Pancreas (tissue), 10 donors: ENCODE measurements at places on chromosomes 4 and X. TPM values are rescaled to one million over a fixed set of nuclear protein-coding genes. Genes with fewer than 3 reads are reported as not detected.

FATE1 gene
- not detected for total RNA-seq

TSPAN6 gene
- 16.0 TPM for total RNA-seq

RTL5 gene
- 0.51 TPM for total RNA-seq

CDX4 gene
- not detected for total RNA-seq

CLIC2 gene
- total RNA-seq: 7.5 TPM

ESX1 gene
- total RNA-seq: not detected

DRD5 gene
- not detected for total RNA-seq

EDA2R gene
- total RNA-seq: 0.70 TPM

CSN1S1 gene
- total RNA-seq: not detected

CTAG1A gene
- not detected for total RNA-seq

SAP30 gene
- total RNA-seq: 4.0 TPM

PPBP gene
- total RNA-seq: 0.31 TPM

DKK2 gene
- 0.09 TPM for total RNA-seq

DNA sequence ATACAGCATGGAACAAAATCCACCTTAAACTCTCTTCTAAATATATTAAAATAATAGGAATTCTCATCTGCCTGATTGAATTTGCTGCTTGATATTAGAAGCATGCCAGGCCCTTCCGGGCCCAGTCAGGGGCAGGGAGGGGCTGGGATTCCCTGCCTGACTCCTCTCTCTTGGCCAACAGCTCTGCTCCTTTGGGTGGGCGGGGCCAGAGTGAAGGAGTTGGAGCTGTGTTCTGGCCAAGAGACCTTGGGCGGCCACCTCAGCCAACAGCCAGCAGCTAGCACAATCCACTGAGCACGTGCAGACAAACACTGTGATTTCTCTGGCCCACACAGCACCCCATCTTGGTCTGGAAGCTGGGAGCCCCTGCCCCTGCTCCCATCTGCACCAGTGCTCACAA lies 140.3 kb downstream of the PJA1 start:
- DNase-seq: no peak

- no peak for DNase-seq
These were observed 192.7 kb upstream of the LEF1 start for GRCh38 chr4:108361446-108361820.

DNA sequence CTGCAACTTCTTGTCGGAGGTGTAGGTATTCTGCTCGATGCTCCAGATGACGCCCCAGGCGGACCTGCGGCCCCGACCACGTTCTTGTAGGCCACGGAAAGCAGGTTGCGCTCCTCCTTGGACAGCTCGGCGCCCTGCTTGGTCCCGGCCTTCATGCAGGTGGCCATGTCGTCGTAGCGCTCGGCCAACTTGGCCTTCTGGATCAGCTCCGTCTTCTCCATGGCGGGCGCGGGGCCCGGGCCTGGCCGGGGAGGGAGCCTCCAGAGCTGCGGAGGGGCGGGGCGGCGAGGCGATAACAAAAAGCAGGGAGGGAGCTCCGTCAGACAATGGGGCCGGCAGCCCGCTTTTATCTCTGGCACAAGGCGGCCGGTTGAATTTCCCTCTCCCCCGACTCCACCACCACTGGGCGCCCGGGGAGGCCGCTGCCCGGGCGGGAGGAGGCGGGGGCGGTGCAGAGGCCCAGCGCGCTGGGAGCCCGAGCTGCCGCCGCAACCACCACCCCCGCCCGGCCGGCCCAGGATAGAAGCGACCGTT lies 28.3 kb upstream of the DRP2 start:
- no peak for DNase-seq

DNA sequence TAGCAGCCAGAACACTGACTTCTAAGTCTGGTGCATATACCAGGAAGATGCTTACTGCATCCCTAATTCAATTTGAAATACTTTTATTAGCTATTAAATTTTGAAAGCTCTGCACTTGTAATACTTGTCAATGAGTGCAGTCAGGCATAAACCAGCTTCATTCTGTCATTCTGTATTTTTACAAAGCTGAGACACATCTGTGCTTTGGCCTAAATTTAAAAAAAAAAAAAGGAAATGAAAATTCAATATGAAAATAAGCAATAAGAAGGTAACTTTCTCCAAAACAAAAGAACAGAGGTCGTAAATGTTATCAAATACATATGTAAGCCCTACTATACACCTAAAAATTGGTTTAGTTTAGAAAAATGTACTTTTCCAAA lies 7.0 kb downstream of the SMIM14 start:
- no peak for DNase-seq

DNA sequence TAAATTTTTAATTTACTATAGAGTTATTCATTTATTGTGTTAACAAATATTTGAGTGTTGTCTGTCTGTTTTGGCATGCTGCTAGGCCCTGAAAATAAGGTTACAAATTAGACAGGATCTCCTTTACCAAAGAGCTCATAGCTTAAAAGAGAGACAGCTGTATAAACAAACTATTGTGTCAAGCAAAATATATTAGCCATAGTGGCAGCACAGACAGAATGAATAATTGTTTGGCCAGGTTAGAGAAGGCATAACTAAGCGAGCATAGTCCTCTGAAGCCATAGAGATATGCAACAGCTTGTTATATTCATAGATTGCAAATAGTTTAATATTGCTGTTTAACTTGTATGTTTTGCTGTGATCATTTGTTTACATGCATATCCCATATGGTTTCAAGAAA lies 66.7 kb upstream of the NDUFC1 start:
- DNase-seq: no peak

- no peak for DNase-seq
These were observed 170.9 kb upstream of the GRIA3 start for GRCh38 chrX:123013141-123013540.

GRCh38 chr4:88242144-88242543 lies 42.2 kb downstream of the PPM1K start:
- DNase-seq: no peak

DNA sequence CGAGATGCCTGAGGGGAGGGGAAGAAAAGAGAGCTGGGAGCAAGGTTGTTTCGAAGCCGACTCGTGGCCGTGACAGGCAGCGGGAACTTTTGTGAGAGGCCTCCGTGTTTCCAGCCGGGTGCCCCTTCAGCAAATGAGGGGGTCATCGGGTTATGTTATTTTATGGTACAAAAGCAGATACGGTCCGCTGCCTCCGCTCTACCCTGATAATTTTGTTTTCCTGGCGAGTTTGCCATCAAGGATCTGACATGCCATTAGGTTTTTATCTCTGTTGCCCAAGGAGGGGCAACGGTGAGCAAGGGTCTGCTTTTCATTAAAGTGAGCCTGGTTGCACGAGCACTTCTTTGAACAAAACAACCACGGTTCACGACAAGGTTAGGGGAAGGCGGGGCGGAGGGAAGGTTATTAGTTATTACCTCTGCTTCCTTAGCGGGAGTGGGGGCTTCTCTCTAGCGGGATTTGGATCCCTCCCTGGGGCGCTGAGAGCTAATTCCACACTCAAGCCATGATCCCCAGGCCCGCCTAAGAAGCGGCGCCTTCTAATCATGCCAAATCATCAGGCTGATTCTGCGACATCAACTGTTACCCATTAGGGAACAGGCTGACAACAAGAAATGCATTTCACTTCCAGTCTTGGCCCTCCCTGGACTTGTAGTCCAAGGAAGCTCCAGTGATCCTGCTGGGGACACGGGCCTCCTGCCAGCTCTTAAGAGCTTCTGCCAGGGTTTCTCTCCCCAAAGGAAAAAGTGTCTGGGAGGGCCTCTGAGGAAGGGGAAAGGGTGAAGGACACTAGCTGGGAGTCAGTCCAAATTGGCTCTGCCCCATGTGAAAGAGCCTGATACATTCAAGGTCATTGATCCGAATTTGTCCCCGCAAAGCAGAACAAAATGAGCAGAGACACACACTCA lies 617.7 kb downstream of the MID1IP1 start:
- DNase-seq: peak; percentile 22

GRCh38 chrX:132270699-132271098 lies 51.5 kb upstream of the RAP2C start:
- no peak for DNase-seq

GRCh38 chr4:101846550-101846949 lies 56.0 kb downstream of the BANK1 start:
- DNase-seq: no peak

- DNase-seq: no peak
These were observed at the start of gene PDZD4 for GRCh38 chrX:153829799-153830639. Gene PDZD4 (minus strand): TSS chrX:153830544. CDS start chrX:153830298, 246 bp downstream.

DNA sequence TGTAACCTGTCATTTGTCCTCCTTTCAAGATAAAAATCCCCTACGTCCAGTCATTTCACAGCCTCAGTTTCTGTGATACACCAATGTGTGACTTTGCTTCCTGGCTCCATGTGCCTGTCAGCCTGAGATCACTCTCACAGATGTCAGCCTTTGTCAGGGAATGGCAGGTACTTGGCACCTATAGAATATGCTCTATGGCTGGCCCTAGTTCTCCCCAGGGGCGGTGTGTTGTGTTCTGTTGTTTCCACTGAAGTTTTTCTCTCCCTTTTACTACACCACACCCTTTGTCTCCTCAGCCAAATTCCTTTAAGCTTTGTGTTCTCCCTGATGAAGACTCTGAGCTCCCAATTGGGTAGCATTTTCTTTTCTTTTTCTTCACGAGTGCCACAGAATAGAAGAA lies 81.7 kb downstream of the ALPK1 start:
- DNase-seq: no peak

DNA sequence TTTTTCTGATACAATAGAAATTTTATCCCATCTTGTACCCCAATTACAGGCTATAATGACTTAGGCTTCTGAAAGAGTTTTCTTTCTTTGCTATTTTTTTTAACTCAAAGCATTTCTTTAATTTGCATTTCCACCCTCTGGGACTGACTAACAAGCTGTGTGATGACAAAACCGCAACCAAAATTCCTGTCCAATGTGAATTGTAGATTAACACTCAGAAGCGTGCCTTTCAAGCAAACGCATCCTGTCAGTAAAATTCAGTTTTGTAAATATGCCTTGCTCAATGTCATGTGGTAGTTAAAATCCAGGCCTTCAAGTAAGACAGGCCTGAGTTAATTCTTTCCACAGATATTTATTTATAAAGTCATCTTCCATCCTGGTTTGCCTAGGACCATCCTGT lies 50.3 kb downstream of the STK32B start:
- no peak for DNase-seq

DNA sequence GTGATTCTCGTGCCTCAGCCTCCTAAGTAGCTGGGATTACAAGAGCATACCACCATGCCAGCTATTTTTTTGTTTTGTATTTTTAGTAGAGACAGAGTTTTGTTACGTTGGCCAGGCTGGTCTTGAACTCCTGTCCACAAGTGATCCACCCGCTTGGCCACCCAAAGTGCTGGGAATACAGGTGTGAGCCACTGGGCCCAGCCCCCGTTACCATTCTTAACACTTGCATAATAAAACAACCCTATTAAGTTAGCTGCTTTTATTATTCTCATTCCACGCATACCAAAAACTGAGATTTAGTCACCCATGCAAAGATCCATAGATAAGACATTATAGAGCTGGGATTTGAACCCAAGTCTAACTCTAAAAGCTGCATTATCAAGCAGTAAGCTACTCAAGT lies 6.0 kb upstream of the TEX13A start:
- no peak for DNase-seq

GRCh38 chr4:68152411-68152810 lies 22.7 kb upstream of the TMPRSS11F start:
- DNase-seq: no peak

DNA sequence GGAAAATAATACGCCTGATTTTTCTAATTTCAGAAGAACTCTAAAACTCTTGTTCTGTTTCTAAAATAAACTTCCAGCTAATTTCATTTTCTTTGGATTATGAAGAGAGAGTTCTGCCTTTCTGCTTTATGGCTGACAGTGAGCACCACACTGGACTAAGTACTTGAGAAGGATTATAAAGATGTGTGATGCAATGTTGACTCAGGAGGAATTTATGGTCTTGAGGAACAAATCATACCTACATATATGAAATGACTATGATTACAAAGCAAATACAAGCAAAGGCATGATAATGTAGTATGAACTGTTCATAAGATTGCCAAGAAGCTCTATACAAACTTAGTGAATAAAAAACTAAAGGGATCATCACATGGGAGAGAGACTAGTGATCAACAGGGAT lies 13.0 kb upstream of the SLC25A5 start:
- DNase-seq: no peak

- DNase-seq: no peak
These were observed 51.2 kb downstream of the LGI2 start for GRCh38 chr4:24979554-24979953.

- DNase-seq: no peak
These were observed 130.8 kb downstream of the HMX1 start for GRCh38 chr4:8740666-8741395.

DNA sequence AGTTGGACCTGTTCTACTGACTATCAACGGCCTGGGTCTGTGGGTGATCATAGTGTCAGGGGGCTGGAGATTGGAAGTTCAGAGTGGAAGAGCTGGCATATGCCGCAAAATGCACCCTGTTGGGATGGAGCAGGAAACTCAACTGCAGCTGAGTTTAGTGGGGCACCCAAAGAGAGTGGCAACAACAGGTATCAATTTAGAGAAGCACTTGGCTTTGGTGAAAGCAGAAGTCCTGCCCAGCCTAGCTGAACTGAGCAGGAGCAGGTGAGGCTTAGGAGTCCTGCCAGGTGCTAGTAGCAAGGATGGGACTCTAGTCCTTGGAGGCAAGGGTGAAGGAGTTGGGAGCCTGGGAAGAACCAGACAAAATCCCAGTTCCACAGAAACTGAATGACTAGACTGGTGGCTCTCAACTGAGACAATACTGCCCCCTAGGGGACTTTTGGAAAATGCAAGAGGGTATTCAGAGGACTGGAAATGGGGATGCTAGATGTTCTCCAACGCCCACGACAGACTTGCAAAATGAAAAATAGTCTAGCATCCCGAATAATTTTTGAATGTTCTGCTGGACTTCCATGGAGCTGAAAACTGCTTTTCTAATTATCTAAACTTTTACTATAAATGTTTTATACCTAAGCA lies 49.4 kb downstream of the RTL9 start:
- DNase-seq: no peak

- no peak for DNase-seq
These were observed 11.5 kb upstream of the GATB start for GRCh38 chr4:151772274-151772673.

GRCh38 chrX:150032742-150033141 lies 94.5 kb upstream of the EOLA2 start:
- DNase-seq: no peak

DNA sequence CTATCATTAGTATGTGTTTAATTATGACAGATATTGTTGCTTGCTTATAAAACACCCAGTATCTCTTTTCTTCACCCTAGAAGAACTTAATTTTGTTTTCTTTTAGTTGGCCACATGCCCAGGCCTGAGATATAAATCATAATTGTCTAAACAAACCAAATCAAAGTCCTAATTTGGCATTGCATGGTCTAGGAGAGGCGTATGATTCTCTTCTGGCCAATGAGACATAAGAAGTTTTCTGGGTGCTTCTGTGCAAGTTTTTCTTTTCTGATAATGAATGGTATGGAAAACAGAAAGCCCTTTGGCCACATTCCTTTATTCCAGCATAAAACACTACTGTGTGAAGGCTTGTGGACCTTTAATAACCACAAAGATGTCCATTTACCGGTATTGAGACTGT lies 192.9 kb upstream of the CTSO start:
- no peak for DNase-seq

GRCh38 chr4:3413675-3414420 lies 27.9 kb upstream of the HGFAC start:
- DNase-seq: no peak

GRCh38 chr4:137602436-137602835 lies 70.1 kb upstream of the PCDH18 start:
- no peak for DNase-seq
